ENCODE measurements at places on chromosomes 1 and 21.
A peak's percentile ranks its signal among the peaks of the same experiment; 100 is the strongest.

DNA sequence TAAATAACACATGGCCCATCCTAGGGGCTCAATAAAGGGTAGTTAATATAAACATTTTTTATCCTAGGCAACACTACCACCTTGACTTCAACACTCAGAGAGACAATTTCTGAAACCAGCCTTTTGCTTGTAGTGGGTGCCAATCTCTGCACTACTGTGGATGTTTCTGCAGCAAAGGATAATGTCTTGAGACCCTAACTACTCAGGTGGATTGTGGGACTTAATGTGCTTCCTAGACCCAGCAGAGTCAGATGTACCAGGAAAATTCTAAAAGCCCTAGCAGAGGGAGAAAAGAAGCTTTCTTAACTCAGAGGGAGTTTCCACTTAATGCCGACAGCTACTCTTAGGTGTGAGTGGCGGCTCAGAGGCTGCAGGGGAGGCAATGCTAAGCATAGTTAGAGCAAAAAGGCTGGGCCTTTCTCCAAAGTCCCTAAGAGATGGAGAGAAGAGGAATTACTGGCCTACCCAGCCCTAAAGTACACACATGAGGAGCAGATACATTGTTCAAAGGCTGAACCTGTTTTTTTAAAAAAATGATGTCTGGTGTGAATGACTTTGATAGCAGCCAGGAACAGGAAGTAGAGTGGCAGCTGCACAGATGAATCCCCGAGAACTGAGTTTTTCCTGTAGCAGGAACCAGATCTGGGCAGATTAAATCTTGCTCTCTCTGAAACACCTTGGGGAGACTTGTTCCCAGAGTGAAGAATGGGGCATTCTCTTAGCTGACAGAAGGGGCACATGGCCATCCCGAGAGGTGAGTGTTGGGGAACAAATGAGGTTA is 33.5 kb upstream of the ABCD3 start:
- no peak for DNase-seq

DNA sequence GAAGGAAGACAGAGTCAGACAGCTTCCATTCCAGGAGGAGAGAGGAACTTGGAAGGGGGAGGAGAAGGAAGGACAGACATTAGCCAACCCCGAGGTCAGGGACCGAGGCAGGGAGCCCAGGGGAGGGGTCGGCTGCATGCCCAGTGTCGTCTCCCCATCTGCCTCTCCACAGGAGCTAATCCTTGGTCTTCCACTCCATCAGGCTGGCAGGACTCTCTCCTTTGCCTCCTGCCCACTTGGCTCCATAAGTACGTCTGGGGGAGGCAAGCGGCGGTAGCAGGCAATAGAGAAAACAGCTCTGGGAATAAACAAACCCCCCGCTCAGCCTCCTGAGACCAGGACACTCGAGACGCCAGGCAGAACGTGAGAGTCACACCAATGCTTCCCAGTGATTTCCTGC is 71.3 kb downstream of the GRIK3 start:
- DNase-seq = no peak

GRCh38 chr1:18444563-18444962 is 36.2 kb upstream of the KLHDC7A start:
- no peak for DNase-seq

- peak; percentile 12 for DNase-seq
Measured at GRCh38 chr1:37323486-37324377, 150.6 kb upstream of the ZC3H12A start.

DNA sequence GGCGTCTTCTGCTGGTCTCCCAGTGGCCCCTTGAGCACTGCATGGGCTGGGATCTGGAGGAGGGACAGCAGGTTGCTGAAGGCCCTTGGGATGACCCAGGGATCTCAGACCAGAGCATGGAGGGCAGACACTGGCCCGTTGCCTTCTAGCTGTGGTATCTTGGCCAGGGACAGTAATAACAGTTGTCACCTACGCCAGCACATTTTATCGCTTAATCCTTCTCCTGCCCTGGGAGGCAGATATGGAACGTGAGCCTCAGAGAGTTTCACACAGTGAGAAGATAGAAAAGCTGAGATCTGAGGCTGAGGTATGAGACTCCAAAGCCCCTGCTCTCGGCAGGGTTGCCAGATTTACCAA is 40.1 kb upstream of the RD3 start:
- DNase-seq = no peak

DNA sequence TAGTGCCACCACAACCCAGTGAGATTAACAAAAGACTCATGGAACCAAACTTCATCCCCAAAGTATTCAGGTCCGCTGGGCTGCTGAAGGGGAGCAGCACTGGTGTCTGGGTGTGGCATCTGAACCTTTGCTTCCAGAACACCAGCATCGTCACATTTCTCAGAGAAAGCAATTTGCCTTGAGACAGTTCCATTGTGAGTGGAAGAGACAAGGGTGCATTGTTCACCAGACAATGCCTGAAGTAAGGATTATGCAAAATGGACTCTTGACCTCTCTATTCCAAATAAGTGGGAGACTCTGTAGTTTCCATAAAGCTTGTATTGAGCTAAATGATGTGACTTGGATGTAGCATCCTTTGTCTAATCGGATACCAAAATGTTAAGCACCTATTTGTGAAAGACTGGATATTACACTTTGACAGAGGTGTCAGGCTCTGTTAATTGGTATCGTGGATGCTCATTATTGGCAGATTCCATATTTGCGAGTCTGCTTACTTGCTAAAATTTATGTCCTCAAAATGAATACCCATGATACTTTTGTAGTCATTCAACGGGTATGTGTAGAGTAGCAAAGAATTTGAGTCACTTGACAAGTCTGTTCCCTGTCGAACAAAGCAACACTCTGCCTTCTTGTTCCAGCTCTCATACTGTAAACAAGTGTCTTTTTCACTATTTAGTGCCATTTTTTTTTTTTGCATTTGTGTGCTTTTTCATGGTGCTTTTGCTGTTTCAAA is 75.6 kb downstream of the MRPS6 start:
- no peak for DNase-seq
